ENCODE measurements at places on chromosomes 3 and 15.

GRCh38 chr3:124701687-124702086 is 28.6 kb upstream of the UMPS start:
- no peak for DNase-seq

DNA sequence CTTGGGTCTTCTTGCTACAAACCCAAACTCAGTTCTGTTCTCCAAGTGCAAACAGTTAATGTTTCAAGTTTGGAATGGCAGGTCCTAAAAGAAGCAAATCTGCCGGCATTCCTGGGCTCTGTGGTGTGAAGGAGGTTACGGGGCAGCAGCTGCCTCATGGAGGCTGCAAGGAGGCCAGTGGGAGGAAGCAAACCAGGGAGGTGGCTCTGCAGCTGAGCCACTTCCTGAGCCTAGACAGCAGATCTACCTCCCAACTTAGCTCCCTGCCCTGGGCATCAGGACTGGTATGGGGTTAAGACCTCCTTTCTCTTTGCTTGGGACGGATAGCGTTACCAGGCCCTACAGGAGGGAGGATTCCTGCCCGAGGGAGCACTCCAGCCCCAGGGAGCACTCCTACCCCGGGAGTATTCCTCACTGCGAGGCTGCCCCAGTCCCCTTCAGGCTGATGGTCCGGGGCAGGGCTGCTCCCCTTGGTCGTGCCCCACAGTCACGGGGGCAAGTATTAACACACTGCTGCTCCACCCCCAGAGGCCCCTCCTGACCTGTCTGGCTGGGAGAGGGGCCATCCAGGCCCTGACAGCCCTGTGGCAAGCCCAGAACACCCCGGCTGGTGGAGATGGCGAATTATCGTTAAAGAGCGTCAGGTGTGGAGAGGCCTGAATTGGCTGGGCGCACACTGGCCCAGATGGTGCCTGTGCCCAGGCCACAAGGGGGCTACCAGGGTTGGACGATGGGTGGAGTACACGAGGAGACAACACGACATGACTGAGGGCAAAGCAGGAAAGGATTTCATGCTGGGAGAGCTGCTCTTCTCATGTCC is 129.9 kb downstream of the ATP10A start:
- DNase-seq, result no peak

GRCh38 chr3:67715971-67716370 is 61.6 kb upstream of the SUCLG2 start:
- DNase-seq, result no peak

GRCh38 chr3:182782149-182782548 is 11.2 kb upstream of the ATP11B start:
- DNase-seq, result no peak

GRCh38 chr3:67723863-67724262 is 69.5 kb upstream of the SUCLG2 start:
- no peak for DNase-seq

GRCh38 chr3:144879701-144880100 is 908.1 kb downstream of the DIPK2A start:
- DNase-seq, result no peak

DNA sequence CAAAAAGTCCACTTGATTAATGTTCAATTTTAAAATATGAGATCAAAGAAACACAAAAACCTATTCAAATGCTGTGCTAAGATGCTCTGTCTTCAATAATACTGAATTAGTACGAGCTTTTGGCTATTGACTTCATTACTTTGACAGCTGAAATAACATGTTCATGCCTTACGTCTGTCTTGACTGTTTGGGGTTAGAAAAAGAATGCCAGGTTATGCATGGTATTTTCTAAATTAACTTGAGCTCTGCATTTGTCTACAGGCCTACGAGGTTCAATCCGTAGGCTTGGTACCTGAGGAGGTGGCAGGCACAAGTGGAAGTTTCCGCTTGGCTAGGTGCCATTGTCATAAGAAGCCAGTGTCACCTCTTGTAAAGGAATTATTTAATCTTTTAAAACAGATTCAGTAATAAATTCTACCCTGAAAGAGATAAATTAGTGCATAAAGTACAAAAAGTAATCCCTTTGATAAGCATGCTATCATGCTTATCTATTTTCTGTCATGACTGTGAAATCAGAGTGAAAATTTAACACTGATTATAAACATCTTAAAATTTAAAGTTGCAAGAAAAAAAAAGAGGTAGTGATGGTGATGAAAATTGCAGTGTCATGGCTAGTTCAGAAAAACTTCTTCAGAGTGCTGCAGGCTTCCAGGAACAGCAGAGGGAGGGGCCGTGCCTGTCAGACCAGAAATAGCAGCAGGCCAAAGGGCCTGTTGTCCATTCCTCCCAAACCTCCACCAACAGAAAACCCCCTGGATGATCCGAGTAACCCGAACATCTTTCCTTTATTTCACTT is 115.7 kb downstream of the ARRDC4 start:
- no peak for DNase-seq

GRCh38 chr15:25783607-25784540 is 79.3 kb downstream of the ATP10A start:
- no peak for DNase-seq

DNA sequence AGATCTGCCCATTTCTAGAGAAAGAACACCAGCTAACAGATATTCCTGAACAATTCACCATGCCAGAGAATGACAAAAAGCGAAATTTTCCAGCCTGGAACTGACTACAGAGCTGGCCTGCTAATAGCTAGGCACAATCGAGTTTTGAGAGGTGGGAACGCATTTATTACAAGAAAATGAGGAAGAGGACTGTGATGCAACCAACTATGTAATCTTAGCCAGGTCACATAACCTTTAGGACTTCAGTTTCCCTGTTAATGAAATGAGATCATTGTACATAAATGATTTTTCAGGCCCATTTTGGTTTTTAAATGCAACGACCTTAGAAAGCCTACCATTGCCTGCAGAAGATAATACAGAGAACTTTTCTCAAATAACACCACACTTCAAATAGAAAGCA is 72.1 kb upstream of the SETMAR start:
- no peak for DNase-seq

DNA sequence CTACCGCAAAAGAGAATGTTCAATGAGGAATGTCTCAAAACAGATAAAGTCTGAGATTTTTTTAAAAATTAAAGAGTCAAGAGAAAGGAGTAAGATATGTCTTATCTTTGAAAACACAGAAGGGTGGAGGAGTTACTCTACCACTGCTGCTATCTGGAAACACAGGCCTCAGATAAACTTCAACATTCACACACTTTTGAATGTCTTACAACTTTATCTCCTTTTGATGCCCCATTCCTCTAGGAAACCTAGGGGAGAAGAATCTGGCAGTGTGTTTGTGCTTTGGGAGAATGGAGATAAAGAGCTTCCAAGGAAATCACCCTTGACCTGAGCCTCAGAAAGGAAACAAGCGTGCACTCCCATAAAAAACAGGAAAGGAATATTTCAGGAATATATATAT is 468.2 kb downstream of the PLOD2 start:
- no peak for DNase-seq

GRCh38 chr3:60758831-60759230 is 492.4 kb downstream of the FHIT start:
- no peak for DNase-seq

GRCh38 chr15:101424984-101425383 is 64.5 kb downstream of the PCSK6 start:
- DNase-seq, result no peak

All from retina (tissue), 1 donor.